ENCODE measurements at places on chromosomes 2 and 18.

GRCh38 chr2:41496908-41497307 is 550.9 kb upstream of the PKDCC start:
- no peak for DNase-seq

- DNase-seq, result peak; percentile 87
Observed at GRCh38 chr2:208101716-208102631, 22.4 kb downstream of the CRYGD start.

GRCh38 chr2:158893026-158893425 is 75.4 kb upstream of the TANC1 start:
- no peak for DNase-seq

DNA sequence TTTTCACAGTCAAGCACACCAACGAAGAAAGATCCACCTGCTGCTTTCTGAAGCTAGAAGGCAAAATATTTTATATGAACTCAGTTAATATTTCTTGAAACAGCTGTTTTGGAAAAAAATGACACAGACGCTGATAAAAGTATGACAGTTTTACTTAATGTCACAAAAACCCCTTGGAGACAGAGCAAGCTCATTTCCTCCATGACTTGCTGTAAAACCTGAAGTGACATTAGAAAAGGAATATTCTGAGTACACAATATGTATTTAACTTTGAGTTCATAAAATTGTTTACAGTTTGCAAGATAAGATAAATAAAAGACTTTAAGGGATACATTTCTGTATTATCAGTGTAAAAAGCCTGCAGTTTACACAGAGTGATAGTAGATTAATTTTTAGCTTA is 105.4 kb downstream of the DSEL start:
- no peak for DNase-seq

DNA sequence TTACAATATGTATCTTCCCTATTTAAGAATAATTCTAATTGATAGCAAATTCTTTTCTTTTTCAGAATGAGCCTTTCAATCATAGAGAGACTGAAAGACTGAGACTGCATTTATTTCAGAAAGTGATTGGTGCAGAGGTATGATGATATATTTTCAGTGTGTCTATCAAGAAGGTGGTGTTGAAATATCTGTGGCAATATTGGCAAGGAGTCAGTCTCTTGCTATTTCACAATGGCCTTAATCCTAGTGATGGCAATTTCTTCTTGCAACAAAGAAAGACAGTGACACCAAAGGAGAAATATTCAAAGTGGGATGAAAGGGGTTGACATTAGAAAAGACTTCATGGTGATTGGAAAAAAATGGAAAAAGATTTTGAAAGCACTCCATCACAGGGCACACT is 21.7 kb upstream of the ZBTB14 start:
- DNase-seq, result no peak
